Stimulated activated effector memory CD8-positive, alpha-beta T cell treated with anti-CD3 and anti-CD28 coated beads, Interleukin-12 subunit alpha, Interleukin-12 subunit beta, amount 100 ng/mL, for 72 hours (primary cell): ENCODE measurements at places on chromosomes 3 and 15.
A peak's percentile ranks its signal among the peaks of the same experiment; 100 is the strongest.

DNA sequence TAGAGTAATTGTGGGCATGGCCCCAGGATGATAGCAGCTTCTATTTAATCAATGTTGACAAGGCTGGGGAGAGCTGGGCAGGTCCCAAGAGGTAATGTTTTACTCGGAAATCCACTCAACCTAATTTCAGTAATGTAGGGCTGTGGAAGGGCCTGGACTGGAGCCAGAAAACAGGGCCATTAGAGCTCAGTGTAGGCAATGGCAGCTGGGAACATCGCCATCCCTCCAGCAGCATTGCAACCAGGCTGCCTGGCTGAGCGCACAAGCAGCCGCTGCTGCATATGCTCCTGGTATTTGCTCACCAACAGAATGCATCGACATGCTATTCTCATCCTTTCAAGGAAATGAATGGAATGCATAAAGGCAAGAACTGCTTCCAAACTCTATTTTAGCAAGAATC lies 90.0 kb downstream of the GAP43 start:
- no peak for DNase-seq

- no peak for DNase-seq
Observed at GRCh38 chr3:32405711-32406323, 14.2 kb downstream of the CMTM7 start.

GRCh38 chr3:180974286-180974685 lies 15.2 kb downstream of the DNAJC19 start:
- no peak for DNase-seq

GRCh38 chr3:138464491-138464860 lies 30.1 kb downstream of the ESYT3 start:
- no peak for DNase-seq

DNA sequence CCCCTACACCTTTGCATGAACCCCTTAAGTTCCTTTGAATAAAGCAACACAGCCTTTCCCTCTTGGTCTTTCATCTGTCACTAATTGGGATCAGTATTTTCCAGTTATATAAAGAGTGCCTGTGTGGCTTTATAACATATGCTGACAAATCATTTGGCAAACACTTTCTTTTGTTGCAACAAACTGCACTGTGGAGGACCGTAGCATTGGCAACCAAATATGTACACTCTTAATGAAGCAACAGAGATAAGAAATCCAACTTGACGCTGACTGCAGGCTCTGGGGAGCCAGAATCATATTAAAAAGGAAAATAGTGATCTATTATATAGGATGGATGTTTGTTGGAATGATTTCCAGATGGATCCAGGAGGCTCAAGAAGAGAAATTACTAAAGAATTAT lies 120.1 kb upstream of the PRICKLE2 start:
- DNase-seq, result no peak

DNA sequence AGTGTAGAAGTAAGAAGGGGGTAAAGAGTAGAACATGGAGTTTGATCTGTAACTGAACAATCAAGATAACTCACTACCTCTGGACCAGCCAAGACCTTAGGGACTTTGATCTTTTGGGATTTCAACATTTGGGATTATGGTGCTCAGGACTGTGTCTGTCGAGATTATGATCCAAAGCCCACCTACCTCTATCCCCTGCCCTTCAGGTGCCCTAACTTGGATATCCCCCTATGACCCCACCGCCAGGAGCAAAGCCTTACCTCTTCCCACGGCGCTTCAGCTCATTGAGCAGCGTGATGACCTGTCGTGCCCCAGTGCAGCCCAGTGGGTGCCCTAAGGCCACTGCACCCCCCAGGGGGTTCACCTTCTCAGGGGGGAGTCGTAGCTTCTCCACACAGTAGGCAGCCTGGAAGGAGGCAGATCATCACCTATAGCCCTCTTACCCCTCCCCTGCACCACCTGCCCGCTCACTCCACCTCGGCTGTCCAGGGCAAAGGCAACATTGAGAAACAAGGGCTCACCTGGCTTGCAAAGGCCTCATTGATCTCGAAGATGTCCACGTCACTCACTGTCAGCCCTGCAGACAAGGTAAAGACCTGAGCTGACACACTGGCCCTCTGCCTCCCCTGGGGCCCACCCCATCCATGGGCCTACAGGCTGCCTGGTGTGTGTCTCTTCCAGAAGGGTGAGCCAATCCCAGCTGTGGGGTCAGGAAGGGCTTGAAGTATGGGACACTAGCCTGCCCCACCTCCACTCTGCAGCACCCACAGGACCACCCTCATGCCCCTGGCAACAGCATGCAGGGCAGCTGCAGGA lies 11.4 kb downstream of the ACAA1 start:
- DNase-seq, result no peak

GRCh38 chr3:43760938-43761337 lies 70.2 kb downstream of the ABHD5 start:
- DNase-seq, result no peak

- no peak for DNase-seq
Observed at GRCh38 chr15:67187351-67187854, 67.1 kb downstream of the AAGAB start.

- no peak for DNase-seq
Observed at GRCh38 chr3:179081885-179082284, 10.3 kb upstream of the ZMAT3 start.

- DNase-seq, result no peak
Observed at GRCh38 chr3:76432396-76432795, 607.5 kb upstream of the ROBO2 start.

- DNase-seq, result no peak
Observed at GRCh38 chr3:149131589-149131988, 2.2 kb downstream of the HPS3 start.

DNA sequence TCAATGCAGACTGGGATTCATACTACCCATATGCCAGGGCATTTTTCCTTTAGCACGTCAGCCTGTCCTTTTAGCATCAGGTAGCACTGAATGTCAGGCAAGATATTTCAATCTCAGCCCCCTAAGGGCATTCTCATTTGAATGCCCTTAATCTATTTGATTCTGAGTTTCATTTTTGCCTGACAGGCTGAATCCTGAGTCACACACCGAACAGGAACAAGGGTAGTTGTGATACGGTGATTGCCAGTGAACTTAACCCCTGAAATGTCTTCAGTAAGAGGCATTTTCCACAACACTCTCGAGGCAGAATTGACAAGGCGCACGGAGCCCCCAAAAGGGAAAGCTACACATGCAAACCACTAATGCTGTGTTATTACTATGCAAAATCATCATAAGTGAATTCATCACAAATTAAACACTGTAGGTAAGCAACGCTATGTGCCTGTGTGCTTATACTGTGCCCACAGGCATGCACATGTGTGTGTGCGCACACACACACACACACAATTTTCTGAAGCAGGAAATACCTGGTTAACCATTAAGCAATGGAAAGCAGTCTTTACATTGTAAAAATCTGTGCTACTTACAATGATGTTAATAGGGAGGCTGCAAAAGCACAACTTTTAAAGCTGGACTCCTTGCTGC lies 130.4 kb downstream of the ZNF385D start:
- DNase-seq, result no peak

DNA sequence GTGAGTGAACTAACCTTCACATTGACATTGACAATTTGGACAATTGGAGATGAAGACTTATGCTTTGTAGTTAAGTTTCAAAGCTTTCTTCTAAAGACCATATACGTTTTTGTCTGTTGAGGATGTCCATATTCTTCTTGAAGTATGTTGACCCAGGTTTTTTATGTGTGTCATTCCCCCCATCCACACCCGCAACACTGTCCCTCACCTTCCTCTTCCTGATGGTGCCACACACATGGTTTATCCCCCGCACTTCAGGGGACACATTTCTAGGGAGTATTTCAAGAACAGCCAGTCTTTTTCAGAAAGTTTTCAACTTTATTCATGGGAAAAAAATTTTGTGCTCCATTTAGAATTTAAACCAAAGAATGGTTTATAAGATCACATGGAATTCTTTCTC lies 105.1 kb downstream of the GHSR start:
- no peak for DNase-seq

GRCh38 chr3:157531301-157531660 lies 28.1 kb upstream of the VEPH1 start:
- DNase-seq, result no peak

DNA sequence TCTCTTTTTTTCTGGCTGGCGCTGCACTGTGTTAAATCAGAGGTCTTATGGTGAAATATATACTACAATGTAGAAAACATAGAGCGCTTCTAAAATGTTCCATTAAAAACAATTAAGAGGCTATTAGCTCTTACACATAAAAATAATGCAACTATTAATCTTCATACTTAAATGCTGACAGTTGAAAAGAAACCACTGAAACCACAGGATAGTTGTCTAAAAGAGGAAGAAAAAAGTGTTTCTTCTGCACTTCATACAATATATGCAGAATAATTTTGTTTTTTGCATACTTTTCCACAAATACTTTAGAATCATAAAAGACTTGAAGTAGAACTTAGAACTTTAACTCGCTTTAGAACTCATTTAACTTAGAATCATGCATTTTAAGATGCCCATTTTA lies 170.5 kb downstream of the PYDC2 start:
- no peak for DNase-seq

- no peak for DNase-seq
Observed at GRCh38 chr15:48823237-48823636, 12.4 kb upstream of the CEP152 start.

DNA sequence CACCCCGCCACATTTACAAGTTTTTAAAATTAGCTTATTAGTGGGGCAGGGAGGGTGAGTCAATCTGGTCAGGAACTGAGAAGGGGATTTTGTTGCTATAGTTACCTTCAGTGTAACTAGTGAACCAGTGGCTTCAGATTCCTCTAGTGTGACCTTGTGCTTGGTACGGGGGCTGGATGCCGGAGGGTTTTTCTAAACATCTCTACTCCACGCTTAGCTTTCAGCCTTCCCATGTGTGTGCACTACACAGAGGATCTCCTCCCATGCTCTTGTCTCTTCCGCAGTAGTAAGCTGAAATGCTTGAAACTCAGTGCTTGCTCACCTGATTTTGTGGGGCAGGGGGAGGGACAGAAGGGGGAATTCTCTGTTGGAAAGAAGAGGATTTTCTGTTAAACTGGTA lies 67.9 kb upstream of the AKAP13 start:
- peak; percentile 60 for DNase-seq

GRCh38 chr3:69353088-69353478 lies 32.8 kb downstream of the FRMD4B start:
- DNase-seq, result no peak
